Stimulated activated CD4-positive, alpha-beta T cell treated with anti-CD3 and anti-CD28 coated beads, Interleukin-2, amount 100 ng/mL, for 4 hours (primary cell): ENCODE measurements at places on chromosomes 7 and 10.

GRCh38 chr7:18706670-18707069 is 211.1 kb downstream of the HDAC9 start:
- no peak for DNase-seq

- no peak for DNase-seq
These were observed 91.3 kb downstream of the DGKI start for GRCh38 chr7:137755427-137755826.

- no peak for DNase-seq
These were observed 115.0 kb upstream of the AFAP1L2 start for GRCh38 chr10:114519306-114519669.

GRCh38 chr10:131675104-131675503 is 225.7 kb upstream of the PPP2R2D start:
- no peak for DNase-seq

- no peak for DNase-seq
These were observed 1.7 kb downstream of the CDK6 start for GRCh38 chr7:92834507-92835260.

DNA sequence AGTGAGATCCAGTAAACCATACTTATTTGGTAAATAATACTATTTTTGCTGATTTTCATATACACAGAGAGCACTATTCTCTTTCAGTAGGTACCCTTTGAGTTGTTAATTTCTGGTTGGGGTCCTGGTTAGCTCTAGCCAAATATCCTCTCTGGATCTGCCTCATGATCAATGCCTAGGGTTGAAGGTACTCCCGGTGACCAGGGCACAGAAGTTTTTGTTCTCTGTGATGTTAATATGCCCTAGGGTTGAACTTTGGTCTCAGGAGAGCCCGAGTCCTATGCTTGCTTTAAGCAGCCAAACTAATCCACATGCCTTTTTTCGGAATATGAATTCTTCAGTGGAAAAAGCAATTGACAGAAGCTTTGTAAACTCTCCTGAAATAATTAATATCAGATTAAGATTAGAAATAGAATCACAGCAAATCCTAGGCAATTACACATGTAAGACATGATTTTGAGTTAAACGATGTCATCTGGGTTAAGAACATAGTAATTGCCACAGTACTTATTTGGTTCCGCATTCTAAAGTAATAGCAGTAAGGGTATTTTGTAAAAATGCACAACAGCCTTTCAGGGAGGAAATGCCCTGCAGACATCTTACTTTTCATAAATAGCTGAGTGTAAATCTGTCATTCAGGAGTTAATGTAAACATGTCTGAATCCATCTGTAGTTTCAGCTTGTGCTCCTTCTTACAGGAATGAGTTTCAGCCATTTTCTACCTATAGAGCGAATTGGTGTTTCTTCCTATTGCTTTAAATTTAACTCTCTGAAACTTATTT is 10.1 kb downstream of the CHN2 start:
- DNase-seq = no peak

DNA sequence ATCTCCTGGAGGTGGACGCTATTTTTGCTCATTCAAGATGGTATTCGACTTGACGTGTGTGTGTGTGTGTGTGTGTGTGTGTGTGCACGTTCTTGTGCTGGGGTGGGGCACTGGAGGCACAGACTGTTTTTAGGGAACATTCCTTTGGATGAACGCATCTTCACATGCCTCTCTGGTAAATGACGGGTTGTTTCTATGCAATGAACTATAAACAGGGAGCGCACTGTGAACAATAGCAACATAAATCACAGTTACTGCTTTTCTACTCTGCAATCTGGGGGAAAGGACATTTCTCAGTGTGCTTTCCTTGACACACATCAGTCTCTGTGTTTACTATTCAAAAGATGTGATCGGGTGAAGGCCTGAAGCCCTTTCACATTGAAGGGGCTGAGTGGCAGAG is 120.1 kb upstream of the PITRM1 start:
- no peak for DNase-seq

DNA sequence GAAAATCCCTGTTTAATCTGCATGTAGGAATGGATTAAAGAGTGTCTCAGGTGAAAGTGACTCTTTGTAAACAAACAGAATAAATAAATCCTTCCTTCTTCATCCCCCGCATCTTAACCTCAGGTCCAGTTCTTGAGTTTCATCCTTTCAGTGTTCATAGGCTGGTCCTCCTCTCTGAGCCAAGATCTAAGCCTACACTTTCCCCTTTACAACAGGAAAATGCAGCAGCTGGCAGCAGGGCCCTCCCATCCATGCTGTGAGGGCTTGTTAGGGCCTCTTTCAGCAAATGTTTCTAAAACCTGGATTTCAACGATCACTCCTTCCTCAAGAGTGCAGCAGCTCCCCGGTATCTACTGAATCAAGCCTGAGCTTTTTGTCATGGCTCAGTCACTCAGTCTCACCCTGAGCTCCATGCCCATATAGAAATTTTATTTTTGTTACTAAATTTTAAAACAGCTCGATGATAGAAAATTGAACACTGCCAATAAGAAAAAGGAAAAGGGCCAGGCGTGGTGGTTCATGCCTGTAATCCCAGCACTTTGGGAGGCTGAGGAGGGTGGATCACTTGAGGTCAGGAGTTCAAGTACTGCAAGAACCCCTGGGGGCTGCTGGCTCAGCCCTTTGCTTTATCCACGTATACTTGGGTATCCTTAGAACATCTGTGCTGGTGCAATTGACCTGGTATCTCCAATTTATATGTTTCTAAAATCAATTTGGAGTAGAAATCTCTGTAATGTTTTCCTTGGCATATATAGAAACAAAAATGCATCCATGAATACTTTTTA is 15.6 kb downstream of the BLNK start:
- no peak for DNase-seq

- no peak for DNase-seq
These were observed 17.1 kb upstream of the LIPF start for GRCh38 chr10:88647061-88647615.
